ENCODE measurements at places on chromosomes 1 and 21.

DNA sequence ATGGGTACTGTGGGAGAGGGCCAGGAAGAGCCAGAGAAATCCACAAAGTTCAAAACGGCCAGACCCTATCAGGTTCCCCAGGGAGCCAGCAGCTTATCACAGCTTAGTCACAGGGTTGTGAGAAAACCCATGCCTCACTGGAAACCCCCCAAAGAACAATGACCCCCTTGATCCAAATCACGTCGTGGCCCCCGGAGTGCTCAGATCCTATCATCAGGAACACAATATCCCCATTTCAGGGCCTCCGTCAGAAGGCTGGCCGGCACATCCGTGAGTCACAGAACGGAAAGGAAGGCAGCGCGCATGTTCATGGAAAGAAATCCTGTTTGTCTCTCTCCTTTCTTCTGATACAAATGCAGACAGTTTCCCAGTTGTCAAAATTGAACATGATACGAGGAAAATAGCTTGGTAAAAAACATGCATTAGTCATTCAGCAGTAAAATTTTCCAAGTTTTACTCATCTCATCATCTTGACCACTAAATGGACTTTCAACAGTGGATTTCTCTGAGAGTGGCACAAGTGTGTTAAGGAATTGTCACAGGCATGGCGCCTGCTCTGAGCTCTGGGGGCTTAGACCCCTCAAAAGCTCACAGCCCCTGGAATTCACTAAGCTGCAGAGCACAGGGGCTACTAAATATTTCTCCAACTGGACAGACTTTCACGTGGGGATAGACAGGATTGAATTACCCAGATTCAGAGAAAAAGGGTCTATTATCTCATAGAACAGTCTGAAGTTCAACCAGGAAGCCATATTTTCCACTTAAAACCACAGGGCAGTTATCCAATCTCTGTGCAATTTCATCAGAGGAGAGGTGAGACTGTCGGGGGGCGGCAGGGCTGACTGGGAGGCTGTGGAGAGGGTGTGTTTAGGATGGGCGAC is 124.8 kb downstream of the RIPK4 start:
- no peak for DNase-seq

DNA sequence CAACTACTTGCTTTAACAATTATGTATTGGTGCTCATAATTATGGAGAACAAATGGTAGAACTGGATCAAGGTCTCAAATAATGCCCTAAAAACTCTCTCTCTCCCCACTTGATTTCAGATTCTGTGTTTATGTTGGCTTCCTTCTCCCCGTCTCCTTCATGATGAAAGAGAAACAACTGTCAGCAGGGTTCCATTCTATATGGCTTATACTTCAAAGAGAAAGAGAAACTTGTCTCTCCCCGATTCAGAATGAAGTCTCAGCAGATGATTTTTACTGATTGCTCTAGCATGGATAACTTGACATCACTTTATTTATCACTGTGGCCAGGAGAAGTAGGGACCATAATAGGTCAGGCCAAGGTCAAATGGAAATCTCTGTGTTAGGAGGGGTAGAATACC is 575.6 kb downstream of the AGBL4 start:
- no peak for DNase-seq

DNA sequence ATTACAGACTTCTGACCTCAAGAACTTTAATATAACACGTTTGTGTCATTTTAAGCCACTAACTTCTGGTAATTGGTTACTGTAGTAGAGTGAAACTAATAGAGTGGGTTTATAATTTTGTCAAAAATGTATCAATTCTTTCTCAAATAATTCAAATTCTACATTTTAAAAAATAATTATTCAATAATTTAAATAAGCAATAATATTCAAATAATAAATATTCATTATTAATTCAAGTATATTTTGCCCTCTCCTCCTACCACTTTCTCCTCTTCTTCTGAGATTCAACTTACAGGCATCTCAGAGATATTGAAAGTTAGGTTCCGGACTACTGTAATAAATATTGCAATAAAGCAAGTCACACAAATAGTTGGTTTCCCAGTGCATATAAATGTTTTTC is 1107.1 kb downstream of the KCNT2 start:
- no peak for DNase-seq

GRCh38 chr1:41268154-41268770 is 26.2 kb upstream of the SCMH1 start:
- DNase-seq = peak; percentile 90

GRCh38 chr1:234478152-234478480 is 863 bp downstream of the TARBP1 start:
- DNase-seq = peak; percentile 90

DNA sequence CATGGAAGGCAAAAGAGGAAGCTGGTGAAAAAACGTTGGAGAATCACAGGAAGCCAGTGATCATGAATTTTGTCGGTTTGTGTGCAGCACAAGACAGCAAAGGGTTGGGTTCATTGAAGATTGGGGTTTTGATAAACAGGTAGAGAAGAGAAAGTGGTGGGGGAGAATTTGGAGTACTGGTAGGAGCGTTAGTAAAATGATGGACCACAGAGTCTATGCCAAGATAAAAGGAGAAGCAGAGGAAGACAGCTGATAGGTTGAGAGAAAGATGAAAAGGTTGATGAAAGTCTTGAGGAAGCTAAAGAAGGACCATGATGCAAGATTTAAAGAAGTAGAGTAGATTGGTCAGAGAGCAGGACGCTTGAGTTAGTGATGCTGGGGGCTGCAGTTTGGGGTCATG is 156.8 kb upstream of the POU3F1 start:
- DNase-seq = no peak
